Fibroblast of skin of right biceps (primary cell): ENCODE measurements at places on chromosomes 16 and 17.

GRCh38 chr16:81600275-81600674 lies 155.7 kb downstream of the CMIP start:
- DNase-seq = peak; percentile 92

- peak; percentile 58 for DNase-seq
Measured at GRCh38 chr17:38598536-38598935, 7.2 kb downstream of the SRCIN1 start.

GRCh38 chr16:89033304-89033703 lies 56.3 kb upstream of the CBFA2T3 start:
- DNase-seq = no peak

- DNase-seq = peak; percentile 73
Measured at GRCh38 chr17:1455291-1455796, 688 bp downstream of the CRK start.

- DNase-seq = no peak
Measured at GRCh38 chr17:43430936-43431713, 32.3 kb downstream of the ARL4D start.

DNA sequence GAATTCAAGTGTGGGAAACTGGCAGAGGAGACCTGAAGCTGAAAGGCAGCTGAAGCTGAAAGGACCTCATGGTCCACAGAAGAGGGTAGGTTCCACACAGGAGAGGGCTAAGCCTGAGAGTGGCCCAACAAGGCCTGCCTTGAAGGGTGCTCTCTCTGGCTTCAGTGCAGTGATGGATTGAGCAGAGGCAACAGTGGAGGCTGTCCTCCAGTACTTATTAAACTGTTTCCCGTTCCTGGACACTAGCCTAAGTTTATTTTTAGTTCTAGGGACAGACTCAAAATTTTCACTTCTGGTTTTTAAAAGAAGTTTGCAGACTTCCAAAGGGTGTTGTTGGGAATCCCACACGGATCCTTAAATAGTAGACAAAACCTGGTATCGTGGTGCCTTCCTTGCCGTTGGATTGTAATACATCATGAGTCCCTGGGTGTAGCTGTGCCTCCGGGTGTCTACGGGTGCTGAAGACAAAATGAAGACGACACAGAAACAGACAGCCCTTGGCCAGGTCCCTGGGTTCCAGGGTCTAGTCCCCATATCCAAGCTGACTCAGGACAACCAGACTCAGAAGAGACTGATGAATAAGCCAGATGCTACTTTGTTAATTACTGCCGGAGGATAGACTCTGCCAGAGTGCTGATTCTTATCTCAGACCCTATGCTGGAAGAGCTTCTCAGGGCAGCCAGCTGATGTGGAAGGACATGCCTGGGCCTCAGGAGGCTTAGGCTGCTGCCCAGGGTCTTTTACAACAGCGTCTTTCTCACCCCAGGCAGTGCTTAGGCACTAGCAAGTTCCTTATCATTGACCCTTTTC lies 7.1 kb upstream of the CMTM4 start:
- DNase-seq = peak; percentile 42

DNA sequence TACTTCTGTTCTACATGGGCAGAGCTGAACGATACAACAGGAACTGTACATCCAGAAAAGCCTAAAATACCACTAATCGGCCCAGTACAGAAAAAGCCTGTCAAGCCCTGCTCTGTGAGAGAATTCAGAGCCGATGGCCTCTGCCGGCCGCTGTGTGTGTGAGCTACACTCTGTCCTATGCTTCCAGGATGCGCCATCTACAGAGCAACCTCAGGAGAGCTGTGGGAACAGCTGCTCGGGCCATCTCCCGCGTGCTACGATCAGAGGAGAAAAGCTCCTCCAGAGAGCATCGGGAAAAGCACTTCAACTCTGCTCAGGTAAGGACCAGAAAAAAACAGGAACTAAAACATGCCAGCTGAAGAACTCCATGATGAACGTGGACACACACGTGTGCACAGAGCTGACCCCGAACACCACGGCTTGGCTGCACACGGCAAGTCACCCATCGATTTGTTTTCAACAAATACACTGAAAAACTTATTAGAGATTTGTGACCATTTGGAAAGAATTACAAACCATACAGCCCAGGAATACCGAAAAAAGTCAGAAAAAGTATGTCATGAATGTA lies 115.9 kb downstream of the ANKRD11 start:
- peak; percentile 51 for DNase-seq

GRCh38 chr16:59864981-59865666 lies 1131.0 kb upstream of the GOT2 start:
- DNase-seq = peak; percentile 46

GRCh38 chr17:41439375-41439774 lies 1.4 kb downstream of the KRT38 start:
- DNase-seq = no peak

DNA sequence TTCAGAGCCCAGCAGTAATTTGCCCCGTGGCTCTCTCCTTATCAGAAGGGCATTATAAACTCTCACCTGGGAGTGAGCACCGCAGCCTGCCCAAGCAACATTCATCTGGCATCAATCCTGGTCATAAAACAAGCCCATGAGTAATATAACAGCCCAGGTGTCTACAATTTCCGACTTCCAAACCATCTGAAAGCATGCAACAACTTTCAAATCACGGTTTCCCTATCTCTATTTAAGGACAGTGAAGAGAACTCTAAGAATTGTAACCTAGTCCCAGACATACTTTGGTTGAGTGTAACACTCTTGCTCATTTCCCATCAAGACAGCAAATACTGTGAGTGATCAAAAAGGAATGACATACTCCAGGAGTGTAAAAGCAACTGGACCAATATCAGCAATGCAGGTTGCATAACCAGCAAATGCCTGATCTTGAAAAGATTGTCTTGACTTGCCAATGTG lies 487.4 kb upstream of the SOX9 start:
- peak; percentile 95 for DNase-seq

DNA sequence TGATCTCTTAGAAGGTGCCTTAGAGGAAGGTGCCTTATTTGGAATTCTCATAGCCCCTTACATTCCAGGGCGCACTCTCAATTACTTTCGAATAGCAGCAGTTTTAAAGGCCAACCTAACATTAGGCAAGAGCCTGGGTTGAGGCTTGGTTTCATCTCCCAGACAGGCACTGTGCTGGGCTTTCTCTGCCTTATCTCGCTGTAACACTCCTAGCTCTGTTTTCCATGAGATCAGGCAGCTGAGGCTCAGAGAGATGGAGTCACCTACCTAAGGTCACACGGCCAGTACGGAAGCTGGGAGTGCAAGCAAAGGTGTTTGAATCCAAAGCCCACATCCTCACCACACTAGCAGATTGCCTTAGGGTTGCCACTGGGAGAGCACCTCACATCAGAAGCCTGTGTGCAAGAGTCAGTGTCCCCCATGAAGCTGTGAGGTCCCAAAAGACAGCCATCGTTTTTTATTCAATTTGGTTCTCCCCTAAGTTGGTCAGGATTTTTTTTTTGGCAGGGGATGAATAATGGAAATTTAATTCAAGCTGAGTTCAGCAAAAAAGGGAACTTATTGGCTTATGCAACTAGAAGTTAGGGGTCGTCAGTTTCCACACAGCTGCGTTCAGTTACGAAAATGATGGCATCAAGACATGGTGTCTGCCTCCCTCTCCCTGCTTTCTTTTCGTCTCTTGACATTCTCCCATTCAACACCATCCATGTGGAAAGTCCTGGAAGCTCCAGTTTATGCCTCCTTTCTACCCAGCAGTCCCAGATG lies 206.4 kb downstream of the KATNIP start:
- no peak for DNase-seq

- no peak for DNase-seq
Measured at GRCh38 chr17:73284906-73285602, 23.4 kb upstream of the CPSF4L start.

DNA sequence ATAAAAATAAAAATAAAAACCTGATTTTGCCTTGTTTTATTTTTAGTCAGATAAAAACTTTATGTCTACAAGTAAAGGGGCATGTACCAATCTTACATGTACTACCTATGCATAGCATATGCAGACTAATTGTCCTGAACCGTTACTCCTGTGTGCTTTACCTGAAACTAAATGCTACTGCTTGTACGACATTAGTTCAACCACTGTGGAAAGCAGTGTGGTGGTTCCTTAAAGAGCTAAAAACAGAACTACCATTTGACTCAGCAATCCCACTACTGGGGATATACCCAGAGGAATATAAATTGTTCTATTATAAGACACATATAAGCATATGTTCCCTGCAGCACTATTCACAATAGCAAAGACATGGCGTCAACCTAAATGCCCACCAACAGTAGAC lies 426.0 kb upstream of the PMFBP1 start:
- DNase-seq = no peak

- DNase-seq = no peak
Measured at GRCh38 chr16:10266809-10267208, 84.6 kb upstream of the GRIN2A start.

- no peak for DNase-seq
Measured at GRCh38 chr17:4941319-4941610, 1.2 kb downstream of the RNF167 start.

DNA sequence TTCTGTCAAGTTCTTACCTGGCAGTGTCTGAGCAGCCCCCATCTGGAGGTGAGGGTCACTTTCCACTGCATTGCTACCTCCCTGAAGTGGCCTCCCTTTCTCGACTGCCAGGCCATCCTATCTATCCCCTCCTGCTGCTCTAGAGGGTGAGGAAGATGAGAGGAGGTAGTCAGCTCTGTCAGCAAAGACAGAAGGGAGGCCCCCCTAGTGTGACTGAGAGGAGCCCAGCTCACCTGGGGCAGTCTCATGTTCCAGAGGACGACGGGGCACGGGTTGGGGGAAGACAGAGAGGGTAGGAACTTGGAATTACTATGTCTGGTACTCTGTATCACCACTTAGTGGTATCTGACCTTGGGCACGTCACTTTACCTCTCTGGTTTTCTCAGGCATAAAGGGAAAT lies 22.0 kb downstream of the MYO19 start:
- DNase-seq = no peak

DNA sequence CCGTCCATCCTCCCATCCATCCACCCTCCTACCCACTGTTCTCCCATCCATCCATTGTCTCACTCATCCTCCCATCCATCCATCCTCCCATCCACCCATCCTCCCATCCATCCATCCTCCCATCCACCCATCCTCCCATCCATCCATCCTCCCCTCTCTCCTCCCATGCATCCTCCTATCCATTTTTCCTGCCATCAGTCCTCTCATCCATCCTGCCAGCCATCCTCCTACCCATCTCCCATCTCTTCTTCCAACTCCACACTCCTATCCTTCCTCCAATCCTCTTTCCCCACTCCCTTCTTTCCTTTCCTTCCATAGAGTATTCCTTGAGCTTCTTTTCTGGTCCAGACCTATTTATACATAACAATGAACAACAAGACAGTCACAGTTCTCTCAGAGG lies 12.1 kb downstream of the DRC7 start:
- no peak for DNase-seq

DNA sequence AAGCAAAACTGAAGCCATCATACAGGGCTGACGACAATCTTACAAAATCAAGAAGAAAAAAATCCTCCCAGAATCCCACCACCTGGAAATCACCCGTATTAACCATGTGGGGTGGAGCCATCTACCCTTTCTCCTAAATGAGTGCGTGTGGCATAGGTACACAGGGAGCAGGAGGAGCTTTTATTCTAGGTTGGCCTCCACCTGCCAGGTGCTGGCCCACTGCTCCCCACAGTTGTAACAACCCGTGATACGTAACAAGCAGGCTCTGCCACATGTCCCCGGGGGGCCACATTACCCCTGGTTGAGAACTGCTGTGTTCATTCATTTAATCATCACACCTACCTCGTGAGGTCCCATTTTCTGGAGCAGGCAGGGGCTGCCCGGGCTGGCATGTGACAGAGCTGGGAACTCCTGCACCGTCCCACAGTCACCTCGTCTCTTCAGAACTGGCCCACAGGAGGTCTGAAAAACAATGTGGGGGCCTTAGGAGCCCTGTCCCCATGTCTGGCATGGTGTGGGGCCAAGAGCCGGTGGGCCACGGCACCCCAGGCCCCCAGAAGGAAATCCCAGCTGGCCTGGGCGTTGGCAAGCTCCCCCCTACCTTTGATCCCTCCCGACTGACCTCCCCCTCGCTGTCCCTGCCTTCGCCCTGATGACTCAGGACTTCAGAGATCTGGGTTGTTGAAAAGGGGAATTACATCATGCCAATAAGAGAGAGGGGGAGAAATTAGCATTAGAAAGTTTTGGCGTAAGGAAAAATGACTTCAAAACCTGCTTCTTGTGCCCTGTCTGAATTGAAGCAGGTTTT lies 12.9 kb downstream of the CMIP start:
- peak; percentile 80 for DNase-seq

- DNase-seq = no peak
Measured at GRCh38 chr17:55122114-55122513, 142.6 kb upstream of the HLF start.

DNA sequence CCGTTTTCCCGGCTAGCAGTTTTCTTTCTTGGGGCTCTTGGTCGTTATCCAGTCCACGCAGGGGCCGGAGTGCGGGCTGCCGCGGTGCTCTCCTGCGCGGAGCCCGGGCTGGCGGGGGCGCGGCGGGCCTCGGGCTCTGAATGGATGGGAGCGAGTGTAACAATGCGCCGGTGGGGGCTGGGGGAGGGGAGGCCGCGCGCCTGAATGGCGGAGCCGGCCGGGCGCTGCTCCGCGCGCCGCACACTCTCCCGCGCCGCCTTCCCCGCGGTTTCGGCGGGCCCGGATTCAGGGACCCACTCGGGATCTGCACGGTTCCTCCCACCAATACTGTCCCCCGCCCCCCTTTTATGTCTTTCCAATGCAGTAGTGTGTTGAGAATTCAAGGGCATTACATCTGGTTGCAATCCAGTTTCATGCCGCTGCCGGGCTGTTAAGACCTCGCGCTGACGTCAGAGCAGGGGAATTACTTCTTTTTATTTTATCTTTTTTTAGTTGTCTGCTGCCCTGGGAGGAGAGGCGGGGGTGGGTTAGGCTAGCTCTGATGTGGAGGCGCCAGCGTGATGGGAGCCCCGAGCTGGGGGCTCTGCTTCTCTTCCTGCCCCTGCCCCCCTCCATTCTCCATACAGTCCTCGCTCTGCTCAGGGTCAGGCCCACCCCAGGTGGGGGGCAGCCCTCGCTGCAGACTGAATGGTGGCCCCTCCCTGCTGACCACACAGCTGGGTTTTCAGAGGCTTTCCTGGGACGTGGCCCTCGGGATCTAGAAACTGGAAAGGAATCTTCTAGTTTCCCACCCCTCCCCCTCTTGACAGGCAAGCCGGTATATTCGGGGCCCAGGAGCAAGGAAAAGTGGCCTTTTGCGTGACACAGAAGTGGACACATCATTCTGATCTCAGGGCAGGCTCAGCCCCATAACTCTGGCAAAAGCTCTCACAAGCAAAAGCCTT lies 1.8 kb downstream of the RAI1 start:
- DNase-seq = peak; percentile 93

- no peak for DNase-seq
Measured at GRCh38 chr16:430904-431303, 5.5 kb downstream of the RAB11FIP3 start.

DNA sequence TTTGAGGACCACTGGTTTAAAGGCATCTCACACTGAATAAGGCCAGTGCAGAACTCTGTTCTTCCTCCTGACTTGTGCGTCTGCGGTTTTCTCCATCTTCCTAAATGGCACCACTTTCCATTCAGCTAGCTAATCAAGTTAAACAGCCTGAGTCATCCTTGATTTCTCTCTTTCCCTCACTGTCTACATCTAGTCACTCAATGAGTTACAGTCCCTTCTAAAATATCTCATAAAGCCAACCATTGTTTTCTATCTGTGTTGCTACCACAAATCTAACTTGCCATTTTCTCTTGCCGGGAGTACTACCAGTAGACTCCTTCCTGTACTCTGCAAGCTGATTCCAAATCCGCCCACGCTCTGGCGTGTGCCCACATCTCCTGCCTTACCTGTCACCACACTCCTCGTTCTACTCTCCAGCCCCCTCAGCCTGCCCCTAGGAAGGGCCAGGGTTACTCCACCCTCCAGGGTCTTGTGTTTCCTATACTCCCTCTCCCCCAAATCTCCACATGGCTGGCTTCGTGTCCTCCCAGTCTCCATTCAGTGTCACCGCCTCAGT lies 324.5 kb downstream of the SNX29 start:
- no peak for DNase-seq
